Mammary microvascular endothelial cell (primary cell): ENCODE measurements at places on chromosomes 11 and 22. TPM values are rescaled to one million over a fixed set of nuclear protein-coding genes. Genes with fewer than 3 reads are reported as not detected.

Gene F2
- 0.10 TPM in 1 of 2 replicates, not detected in the other for total RNA-seq

Gene GAL
- 6.8 and 9.1 TPM in 2 replicates for total RNA-seq

Gene CCDC116
- 0.07 and 0.20 TPM in 2 replicates for total RNA-seq

Gene APBB1
- total RNA-seq, result 34.8 and 38.8 TPM in 2 replicates

Gene JAML
- total RNA-seq, result not detected in 2 replicates

Gene BSCL2
- 28.1 and 37.9 TPM in 2 replicates for total RNA-seq

Gene OR52I1
- not detected in 2 replicates for total RNA-seq

Gene NPAS4
- total RNA-seq, result not detected in 2 replicates

Gene IRAG1
- total RNA-seq, result 0.27 and 0.30 TPM in 2 replicates

Gene KRTAP5-4
- total RNA-seq, result not detected in 2 replicates

Gene SLC7A4
- not detected in 2 replicates for total RNA-seq

Gene GVQW3
- total RNA-seq, result not detected in 2 replicates

Gene RHOD
- 16.4 and 26.0 TPM in 2 replicates for total RNA-seq

Gene MS4A3
- total RNA-seq, result not detected in 2 replicates

Gene MYO18B
- total RNA-seq, result 0.05 TPM in 1 of 2 replicates, not detected in the other

Gene PVALB
- not detected in 2 replicates for total RNA-seq

Gene TBX10
- total RNA-seq, result not detected in 2 replicates

Gene CNGA4
- not detected in 2 replicates for total RNA-seq

Gene OR8G5
- not detected in 2 replicates for total RNA-seq

Gene SLC35E4
- total RNA-seq, result 28.3 and 31.1 TPM in 2 replicates

Gene PHRF1
- total RNA-seq, result 20.1 and 25.4 TPM in 2 replicates

Gene CHST1
- 2.9 and 3.9 TPM in 2 replicates for total RNA-seq

Gene SAA4
- not detected in 2 replicates for total RNA-seq

Gene KRTAP5-11
- total RNA-seq, result not detected in 2 replicates

Gene GSTT2B
- 9.9 and 11.7 TPM in 2 replicates for total RNA-seq

Gene RNH1
- total RNA-seq, result 308 and 315 TPM in 2 replicates

Gene CATSPER1
- 0.47 TPM in 1 of 2 replicates, not detected in the other for total RNA-seq

Gene ATP6V1E1
- 123 and 128 TPM in 2 replicates for total RNA-seq

Gene TPBGL
- not detected in 2 replicates for total RNA-seq

Gene ALDH3B1
- 0.94 and 1.5 TPM in 2 replicates for total RNA-seq

Gene CEND1
- 0.20 and 0.40 TPM in 2 replicates for total RNA-seq

Gene FAM180B
- not detected in 2 replicates for total RNA-seq

Gene PRG2
- not detected in 2 replicates for total RNA-seq

Gene PKDREJ
- total RNA-seq, result 0.05 TPM in 1 of 2 replicates, not detected in the other

Gene SCGB1C1
- not detected in 2 replicates for total RNA-seq

Gene MTA2
- total RNA-seq, result 155 and 164 TPM in 2 replicates

Gene C22orf23
- 0.44 TPM in 1 of 2 replicates, not detected in the other for total RNA-seq

Gene GAS2
- 0.59 and 1.8 TPM in 2 replicates for total RNA-seq

Gene MIOX
- total RNA-seq, result not detected in 2 replicates

Gene ADM2
- total RNA-seq, result 0.64 and 0.87 TPM in 2 replicates

Gene OR2D2
- total RNA-seq, result not detected in 2 replicates

Gene OR2AG2
- not detected in 2 replicates for total RNA-seq

Gene BATF2
- total RNA-seq, result 4.4 and 7.9 TPM in 2 replicates

Gene EWSR1
- 215 and 242 TPM in 2 replicates for total RNA-seq

Gene HTR3A
- not detected in 2 replicates for total RNA-seq

Gene POTEH
- total RNA-seq, result not detected in 2 replicates

Gene PNPLA5
- not detected in 2 replicates for total RNA-seq

Gene KCNJ5
- total RNA-seq, result not detected in 2 replicates

Gene LMO2
- 23.7 and 26.2 TPM in 2 replicates for total RNA-seq

Gene FXYD2
- total RNA-seq, result 0.30 TPM in 1 of 2 replicates, not detected in the other

Gene CLDN25
- not detected in 2 replicates for total RNA-seq

Gene TSSK2
- total RNA-seq, result not detected in 2 replicates

Gene OR8D4
- total RNA-seq, result not detected in 2 replicates

Gene DRICH1
- not detected in 2 replicates for total RNA-seq

Gene GGT5
- total RNA-seq, result 7.4 and 8.3 TPM in 2 replicates

Gene BIRC3
- 10.7 and 11.2 TPM in 2 replicates for total RNA-seq

Gene TUB
- total RNA-seq, result 0.13 and 0.25 TPM in 2 replicates

Gene SGSM1
- total RNA-seq, result 0.05 TPM in 1 of 2 replicates, not detected in the other
